ENCODE measurements at places on chromosomes 11 and 22.

DNA sequence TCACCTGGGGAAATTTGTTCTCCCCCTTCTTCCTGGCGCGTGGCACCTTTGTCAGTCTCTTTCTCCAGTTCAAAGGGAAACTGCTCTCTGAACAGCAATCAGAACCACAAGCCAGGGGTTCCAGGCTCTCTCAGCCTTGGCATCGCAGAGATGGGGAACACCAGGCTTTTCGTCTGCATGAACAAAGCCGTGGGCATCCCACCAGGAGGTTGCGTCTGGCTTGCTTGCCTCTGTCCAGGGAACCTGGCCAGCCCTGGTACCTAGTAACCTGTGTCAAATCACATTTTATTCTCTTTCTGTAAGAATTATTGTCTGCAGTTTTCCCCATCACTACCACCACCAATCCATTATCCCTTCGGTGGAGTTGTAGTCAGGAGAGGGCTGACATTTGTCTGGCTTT is 107.0 kb downstream of the WNT7B start:
- no peak for DNase-seq

GRCh38 chr11:63888170-63889086 is 28.5 kb downstream of the RCOR2 start:
- DNase-seq = peak; percentile 19

DNA sequence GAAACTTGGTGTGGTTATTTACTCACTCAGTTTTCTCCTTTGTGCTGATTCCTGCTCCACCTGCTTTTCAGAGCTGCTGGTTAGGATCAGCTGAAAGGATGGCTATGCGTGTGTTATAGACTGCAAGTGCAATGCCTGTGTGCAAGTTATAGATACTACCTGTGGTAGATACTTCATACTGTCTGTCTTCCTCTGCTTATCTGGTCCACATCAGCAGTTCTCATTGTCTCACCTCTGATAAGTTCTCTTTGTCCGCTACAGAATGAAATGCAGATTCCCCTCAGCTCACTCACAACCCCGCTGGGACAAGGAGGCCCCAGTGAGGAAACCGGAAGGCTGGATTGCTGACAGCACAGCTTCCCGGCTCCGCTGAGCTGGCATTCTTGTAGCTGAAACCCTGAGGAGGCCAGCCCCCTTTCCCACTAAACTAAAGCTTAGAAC is 37.5 kb upstream of the LYVE1 start:
- peak; percentile 60 for DNase-seq

GRCh38 chr22:21587803-21588611 is 20.5 kb downstream of the UBE2L3 start:
- no peak for DNase-seq

DNA sequence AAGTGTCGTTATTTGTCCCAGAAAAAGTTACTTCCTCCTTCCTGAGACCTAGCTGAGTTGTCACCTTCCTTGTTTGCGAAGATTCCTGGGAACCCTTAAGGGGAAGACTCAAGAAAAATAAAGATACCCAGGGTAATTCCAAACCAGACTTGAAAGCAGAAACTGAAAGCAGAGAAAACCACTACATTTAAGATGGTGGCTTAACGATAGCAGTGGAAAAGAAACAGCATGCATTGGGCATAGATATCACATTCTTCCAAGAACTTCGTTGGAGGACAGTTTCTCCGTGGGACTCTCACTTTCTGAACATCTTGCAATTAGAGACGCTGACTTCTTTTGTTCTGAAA is 89.1 kb downstream of the FAM76B start:
- DNase-seq = no peak

DNA sequence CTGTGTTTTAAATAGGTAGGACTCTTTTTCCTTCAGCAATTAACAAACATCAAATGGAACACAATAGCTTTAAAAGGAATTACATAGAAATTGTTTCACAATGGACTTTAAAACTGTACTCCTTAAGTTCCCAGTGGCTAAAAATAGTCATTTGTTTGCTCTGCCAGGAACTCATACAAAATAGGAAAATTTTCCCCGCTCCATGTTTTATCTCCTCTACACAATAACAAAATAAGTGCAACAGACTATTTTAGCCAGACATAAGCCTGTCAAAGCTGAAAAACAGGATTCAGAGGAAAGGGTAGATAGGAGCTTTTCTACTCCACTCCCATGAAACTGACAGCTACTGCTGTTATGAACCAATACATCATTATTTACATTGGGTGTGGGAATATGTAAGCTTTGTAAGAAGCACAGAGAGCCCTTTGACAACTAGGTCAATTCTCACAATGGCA is 90.1 kb downstream of the STK33 start:
- DNase-seq = no peak

Measured in GDM1 (cell line).